ENCODE measurements at places on chromosomes 7 and 10. TPM values are rescaled to one million over a fixed set of nuclear protein-coding genes. Genes with fewer than 3 reads are reported as not detected.

Gene CXCL12
- 75.3 TPM for total RNA-seq

Gene ICA1
- not detected for total RNA-seq

Gene CARD11
- 0.28 TPM for total RNA-seq

Gene SPDYE2
- not detected for total RNA-seq

Gene MYL10
- total RNA-seq = not detected

Gene ACHE
- total RNA-seq = under 0.01 TPM

Gene SPDYE2B
- total RNA-seq = not detected

Gene PHYHIPL
- not detected for total RNA-seq

Gene EN2
- total RNA-seq = not detected

Gene WNT2
- total RNA-seq = 0.19 TPM

Gene CFAP69
- total RNA-seq = 1.2 TPM

Gene VGF
- under 0.01 TPM for total RNA-seq

Gene TMEM196
- not detected for total RNA-seq

Gene TEX36
- not detected for total RNA-seq

Gene GSDME
- total RNA-seq = 60.3 TPM

Gene SLC4A2
- 91.4 TPM for total RNA-seq

Gene GRM3
- total RNA-seq = not detected

Gene GATAD1
- 30.2 TPM for total RNA-seq

Gene FAM107B
- total RNA-seq = 21.5 TPM

Gene AQP1
- total RNA-seq = 152 TPM

Gene TMEM120A
- total RNA-seq = 18.9 TPM

Gene EBF3
- total RNA-seq = 11.6 TPM

Gene VSIR
- 26.5 TPM for total RNA-seq

Gene ALOX5
- total RNA-seq = 0.19 TPM
